ENCODE measurements at places on chromosomes 13 and 19. TPM values are rescaled to one million over a fixed set of nuclear protein-coding genes. Genes with fewer than 3 reads are reported as not detected.

The IGFL2 gene
- 0.55 TPM for total RNA-seq

DNA sequence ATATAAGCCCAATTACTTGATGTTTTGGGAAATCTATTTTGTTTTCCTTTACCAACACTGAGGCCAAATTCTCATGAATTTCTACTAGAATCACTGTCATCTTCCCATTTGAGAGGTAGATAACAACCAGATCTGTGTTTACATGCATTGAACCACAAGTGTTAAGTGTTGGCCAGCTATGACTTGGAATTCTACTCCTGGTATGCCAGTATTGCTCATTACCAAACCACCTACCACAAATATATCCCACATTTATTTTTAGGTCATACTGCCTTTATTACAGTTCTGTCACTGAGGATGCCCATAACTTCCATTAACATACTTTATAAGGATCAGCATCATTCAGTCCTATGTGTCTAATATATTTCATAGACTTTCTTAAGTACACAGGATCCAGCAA, 328.9 kb downstream of the DIAPH3 start:
- DNase-seq: no peak

The HOMER3 gene
- 50.6 TPM for total RNA-seq

The GSX1 gene
- total RNA-seq: not detected

DNA sequence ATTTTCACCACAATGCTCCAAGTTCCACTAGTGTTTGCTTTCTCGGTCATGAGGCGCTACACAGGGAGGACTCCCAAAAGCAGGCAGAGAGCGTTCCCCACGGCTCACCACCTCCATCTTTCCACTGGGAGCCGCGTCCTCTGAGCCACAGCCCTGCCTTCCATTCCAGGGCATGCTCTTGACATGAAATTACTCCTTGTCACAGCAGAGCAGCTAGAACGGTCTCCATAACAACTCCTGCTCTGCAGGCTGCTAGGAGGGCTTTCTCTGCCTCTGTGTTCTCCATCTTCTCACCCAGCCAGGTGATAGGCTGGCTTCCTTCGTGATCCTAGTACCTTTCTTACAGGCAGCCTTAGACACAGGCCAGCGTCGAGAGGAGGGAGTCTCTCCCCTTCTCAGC, 171.8 kb upstream of the UBL3 start:
- no peak for DNase-seq

The FFAR2 gene
- total RNA-seq: not detected

The TNNT1 gene
- total RNA-seq: not detected

The LILRA1 gene
- total RNA-seq: not detected

GRCh38 chr13:62659365-62659764, 1243.7 kb upstream of the PCDH20 start:
- DNase-seq: no peak
